ENCODE measurements at places on chromosomes 7 and 10.

GRCh38 chr10:21020545-21020944, 123.4 kb upstream of the NEBL start:
- DNase-seq, result peak; percentile 16

DNA sequence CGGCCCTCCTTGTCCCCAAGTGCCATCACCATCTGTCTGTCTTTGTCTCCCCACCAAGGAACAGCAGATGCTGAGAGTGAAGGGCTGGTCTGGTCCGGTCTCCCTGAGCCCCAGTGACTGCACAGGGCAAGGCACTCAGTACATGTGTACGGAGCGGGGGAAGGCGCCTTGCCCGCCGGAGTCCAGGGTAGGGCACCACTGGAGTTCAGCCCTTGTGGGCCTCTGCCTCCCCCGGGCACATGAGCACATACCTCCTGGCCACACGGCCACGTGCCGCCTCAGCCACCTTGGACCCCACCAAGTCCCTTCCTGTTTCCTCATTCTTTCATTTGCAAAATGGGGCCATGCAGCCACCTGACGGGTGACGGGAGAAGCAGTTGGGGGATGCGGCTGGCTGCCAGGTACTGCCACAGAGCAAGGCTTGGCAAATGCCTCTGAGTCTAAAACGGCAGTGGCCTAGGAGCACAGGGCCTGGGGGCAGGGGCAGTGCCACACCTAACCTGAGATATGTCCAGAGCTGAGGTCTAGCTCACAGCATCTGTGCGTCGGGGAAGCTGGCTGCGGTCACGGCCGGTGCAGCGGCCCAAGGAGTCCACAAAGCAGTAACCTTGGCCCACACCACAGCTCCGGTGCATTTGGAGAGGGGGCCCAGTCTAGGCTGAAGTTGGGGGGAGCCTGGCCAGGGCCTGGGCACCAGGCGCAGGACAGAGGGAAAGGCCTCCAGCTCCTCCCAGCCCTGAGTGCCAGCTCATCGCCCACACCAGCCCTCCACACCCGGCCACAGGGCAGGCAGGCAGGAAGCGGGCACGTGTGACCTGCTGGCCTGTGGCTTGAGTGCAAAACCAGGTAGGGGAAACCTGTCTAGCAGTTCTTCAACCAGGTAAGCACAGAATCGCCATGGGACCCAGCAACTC, 5.2 kb downstream of the ADAP1 start:
- DNase-seq, result no peak

- DNase-seq, result no peak
These were observed 69.1 kb upstream of the PDSS1 start for GRCh38 chr10:26628395-26628794.

DNA sequence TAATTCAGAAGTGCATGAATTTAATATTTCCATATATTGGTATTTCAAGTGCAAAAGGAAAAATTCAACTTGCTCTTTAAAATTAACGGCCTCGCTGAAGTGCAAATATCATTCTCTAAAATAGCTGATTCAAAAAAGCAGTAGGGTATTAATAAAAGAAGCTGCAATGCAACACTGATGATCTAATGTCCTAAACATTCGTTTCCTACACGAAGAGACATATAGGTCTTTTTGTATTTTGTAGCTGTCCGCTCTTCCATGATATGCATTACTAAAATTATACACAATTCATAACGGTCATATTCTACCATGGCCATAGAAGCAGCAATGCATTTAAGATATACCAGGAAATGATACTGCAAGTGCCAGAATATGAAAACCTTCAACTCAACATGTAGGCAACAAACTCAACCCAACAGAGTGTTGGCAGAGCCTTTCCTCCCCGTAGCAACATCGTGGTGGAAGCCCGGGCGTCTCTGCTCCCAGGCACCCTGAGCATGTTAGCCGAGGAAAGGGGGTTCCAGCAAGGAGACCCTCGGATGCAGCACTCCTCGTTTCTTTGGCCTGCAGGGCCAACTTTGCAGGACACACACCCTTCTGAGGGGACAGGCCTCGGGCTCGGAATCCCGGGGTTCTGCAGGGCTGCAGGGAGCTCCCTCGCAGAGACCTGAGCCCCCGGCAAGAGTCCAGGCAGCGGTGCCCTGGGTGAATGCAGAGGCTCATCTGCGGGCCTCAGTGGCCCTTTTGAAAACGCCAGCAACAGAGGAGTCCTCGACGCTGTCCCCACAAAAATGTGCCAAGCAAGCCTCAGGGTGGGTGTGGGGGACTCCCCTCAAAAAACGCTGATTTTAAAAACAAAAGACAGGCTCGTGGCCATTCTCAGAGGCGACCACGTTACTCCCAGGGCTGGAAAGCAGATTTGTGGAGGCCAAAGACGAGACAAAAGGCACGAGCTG, 1.6 kb downstream of the FAM171A1 start:
- DNase-seq, result peak; percentile 36

- no peak for DNase-seq
These were observed 80.6 kb upstream of the LAMB4 start for GRCh38 chr7:108210796-108211195.

DNA sequence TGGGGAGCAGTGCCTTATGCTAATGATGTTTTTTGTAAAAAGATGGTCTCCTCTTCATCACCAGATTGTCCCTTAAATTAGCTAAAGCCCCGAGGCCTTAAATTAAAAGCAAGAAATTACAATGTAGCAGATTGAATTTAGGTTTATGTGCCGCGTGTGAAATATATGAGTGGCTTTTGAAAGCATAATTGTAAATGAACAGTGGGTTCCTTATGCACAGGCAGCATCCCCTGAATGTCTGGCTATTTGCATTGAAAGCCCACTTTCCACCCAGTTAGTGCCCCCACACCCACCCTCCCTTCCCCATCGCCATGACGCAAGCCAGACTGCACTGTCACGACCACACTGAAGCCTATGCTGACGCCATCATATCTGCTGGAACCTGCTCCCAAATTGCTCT, 62.4 kb upstream of the SORCS3 start:
- DNase-seq, result no peak

GRCh38 chr10:81848931-81849330, 26.1 kb upstream of the NRG3 start:
- no peak for DNase-seq

GRCh38 chr7:70573071-70573661, 558.8 kb upstream of the GALNT17 start:
- DNase-seq, result no peak

- no peak for DNase-seq
These were observed 175.1 kb downstream of the AVL9 start for GRCh38 chr7:32670110-32671025.

- no peak for DNase-seq
These were observed 4.3 kb upstream of the POLM start for GRCh38 chr7:44086627-44087026.

Data from cardiac muscle cell (in vitro differentiated cells and primary cell).